Mammary epithelial cell (primary cell): ENCODE measurements at places on chromosomes 7 and 10.
A peak's percentile ranks its signal among the peaks of the same experiment; 100 is the strongest.

GRCh38 chr7:150311711-150312110 lies 11.4 kb upstream of the LRRC61 start:
- DNase-seq = no peak

- peak; percentile 61 for DNase-seq
These were observed at the start of gene FIGNL1 for GRCh38 chr7:50449881-50450589. Gene FIGNL1, minus strand, starts transcription at chr7:50450350. Its CDS starts 3,063 bp downstream, at chr7:50447287.

GRCh38 chr7:142722248-142722794 lies 27.0 kb upstream of the PRSS1 start:
- DNase-seq = no peak

DNA sequence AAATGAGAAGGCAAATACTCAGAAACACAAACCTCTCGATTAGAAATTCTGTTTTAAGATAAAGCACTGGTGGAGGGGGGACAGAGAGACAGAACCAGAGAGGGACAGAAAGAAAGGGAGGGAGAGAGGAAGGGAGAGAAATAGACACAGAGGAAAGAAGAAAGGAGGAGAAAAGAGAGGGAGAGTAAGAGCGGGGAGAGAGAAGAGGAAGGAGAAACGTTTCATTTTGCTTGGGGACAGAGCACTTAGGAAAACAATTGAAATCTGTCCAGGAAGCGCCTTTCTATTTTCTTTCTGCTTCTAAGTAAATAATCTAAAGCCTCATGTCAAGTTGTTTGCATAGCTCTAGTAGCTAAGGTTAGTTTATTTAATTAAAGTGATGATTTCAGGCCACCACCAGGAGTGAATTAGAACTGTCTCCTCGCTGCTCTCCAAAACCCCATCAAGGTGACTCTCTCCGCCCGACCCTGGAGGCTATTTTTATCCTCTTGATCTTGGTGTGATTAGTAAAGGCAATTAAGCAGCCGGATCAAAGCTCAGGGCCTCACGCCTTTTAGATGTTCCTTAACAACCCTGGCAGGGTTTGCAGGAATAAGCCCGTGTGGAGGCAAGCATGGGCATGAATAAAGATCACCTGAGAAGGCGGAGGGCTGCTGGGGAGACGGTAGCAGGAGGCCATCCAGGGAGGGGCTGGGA lies 73.4 kb upstream of the INSIG1 start:
- DNase-seq = peak; percentile 65

DNA sequence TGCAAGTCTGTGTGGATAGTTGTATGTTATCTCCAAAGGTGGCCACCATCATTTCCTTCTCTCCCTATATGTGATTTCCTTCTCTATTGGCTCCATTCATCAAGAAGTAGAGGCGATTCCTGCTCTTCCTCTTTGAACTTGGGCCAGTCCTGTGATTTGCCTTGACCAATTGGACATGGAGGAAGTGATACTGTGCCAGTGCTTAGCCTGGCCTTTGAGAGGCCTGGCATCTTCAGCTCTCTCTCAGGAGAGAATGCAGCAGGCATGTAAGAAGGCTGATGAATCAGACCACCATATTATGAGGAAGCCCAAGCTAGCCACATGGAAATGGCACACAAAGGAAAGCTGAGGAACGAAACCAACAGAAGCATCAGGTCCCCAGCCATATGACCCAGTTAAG lies 195.0 kb upstream of the SVIL start:
- DNase-seq = no peak

- no peak for DNase-seq
These were observed 75.0 kb downstream of the ELFN1 start for GRCh38 chr7:1745018-1745532.

DNA sequence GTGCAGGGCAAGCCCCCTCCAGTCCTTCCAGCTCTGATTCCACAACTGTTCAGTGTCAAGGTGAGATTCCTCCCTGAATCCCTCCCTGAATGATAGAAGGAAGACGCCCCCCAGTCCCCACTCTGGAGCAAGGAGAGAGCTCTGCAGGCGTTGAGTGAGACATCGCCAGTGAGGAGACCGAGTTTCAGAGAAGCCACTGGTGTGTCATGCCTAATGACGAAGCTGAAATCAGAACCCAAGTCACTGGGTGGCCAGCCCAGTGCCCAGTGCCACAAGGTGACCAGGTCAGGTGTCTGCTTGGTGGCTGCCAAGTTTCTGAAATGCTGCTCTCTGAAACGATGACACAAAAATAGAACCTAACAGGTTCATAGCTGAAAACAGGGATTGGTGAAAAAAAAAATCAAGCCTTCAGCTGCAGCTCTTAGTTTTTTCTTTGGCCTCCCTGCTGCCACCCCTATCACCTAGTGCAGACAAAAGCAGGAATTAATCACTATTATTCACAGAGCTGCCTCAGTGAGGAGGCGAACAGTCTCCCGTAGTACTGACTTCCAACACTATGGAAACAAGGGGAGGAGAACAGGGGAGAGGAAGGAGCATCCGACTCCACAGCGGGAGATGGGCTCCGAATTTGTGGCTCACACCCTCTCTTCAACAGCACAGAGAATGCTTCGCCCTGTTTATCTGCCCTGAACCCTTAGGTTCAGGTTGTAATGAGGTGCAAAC lies 153.5 kb downstream of the ARHGAP12 start:
- DNase-seq = no peak

- DNase-seq = peak; percentile 55
These were observed 55.8 kb upstream of the KIF5B start for GRCh38 chr10:32112055-32112454.

- no peak for DNase-seq
These were observed 94.6 kb upstream of the RNF32 start for GRCh38 chr7:156545979-156546378.

DNA sequence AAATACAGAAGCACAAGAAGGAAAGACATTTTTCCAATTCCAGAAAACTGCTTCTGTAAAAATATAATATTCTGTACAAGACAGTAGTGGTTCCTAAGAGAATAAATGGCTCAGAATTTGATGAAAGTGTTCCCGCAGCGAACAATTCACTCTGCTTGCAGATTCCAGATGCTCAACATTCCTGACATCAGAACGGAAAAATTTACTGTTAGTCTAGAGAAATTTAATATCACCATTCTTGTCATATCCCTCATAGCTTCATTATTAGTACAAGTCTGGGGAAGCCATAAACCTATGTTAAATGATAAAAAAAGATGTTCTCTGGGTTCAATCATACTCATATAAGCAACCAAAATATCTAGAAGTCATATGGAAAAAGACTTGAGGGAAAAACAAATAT lies 83.6 kb downstream of the MPP7 start:
- DNase-seq = no peak

DNA sequence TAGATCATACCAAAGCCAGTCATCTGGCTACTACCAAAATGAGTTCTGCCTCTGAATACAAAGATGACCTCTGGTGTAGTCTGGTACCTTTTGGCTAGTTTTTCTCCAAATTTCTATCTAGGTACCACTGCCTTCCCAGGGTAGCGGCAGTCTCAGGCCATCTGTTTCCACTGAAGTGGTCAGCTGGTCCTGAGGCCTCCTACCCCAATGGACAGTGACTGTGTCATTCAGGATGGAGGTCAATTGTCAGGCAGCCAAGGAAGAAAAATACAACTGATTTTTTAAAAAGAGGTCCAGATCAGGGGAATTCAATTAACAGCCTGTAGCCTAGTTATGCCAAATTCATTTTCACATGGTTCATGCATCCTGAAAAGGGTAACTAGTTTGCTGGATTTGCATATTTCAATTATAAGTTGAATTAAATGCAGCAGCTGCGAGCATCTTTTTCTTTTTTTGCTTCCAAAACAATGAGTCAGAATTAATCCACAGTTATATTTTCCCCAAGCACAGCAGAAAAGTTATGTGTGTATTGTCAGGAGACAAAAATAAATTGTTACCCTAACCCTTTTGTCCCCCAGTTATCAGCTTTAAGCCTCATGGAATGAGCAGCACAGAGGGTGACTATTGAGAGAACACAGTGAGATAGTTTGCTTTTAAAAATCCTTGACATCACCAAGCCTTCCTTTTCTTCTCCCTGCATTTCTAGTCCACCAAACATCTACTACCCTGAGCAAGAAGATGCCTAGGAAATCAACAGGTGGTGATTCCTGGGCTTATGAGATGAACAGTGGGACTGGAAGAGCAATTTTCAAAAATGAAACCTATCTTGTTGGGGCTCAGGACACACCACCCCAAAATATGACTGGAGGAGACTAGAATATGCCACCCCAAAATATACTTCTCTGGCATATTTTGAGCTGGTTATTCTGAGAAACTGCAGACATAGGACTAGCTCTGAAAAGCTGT lies 27.7 kb downstream of the BCCIP start:
- DNase-seq = no peak

- DNase-seq = no peak
These were observed 412.4 kb upstream of the MKI67 start for GRCh38 chr10:128538671-128539070.

DNA sequence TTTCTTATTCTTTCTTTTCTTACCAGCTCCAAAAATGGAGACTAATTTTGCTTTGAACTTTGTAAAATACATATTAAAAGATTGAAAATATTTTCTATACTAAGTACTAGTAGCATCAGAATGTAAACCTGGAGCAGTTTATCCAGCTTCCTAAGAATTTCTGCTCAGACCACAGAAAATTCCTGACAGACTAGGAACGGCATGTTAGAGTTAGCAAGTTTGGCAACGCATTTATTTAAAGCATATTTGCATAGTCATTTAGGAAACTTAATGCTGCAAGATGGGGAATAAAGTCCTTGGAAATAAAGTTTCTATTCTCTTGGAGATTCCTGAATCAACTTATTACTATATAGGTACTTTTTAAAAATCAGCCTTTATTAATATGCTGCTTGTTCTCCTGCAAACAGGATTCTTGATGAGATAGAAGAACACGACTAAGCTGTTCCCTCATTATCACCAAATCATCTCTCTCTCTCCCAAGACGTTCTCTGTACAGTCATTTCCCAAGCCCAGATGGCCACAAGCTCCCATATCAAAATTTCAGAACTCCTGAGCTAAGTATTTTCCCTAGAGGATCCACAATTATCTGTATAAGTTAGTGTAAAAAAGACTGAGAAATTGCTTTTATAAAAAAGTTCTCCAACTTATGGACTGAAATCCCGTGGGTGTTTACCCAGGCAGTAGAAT lies 305.8 kb upstream of the NEBL start:
- DNase-seq = no peak

DNA sequence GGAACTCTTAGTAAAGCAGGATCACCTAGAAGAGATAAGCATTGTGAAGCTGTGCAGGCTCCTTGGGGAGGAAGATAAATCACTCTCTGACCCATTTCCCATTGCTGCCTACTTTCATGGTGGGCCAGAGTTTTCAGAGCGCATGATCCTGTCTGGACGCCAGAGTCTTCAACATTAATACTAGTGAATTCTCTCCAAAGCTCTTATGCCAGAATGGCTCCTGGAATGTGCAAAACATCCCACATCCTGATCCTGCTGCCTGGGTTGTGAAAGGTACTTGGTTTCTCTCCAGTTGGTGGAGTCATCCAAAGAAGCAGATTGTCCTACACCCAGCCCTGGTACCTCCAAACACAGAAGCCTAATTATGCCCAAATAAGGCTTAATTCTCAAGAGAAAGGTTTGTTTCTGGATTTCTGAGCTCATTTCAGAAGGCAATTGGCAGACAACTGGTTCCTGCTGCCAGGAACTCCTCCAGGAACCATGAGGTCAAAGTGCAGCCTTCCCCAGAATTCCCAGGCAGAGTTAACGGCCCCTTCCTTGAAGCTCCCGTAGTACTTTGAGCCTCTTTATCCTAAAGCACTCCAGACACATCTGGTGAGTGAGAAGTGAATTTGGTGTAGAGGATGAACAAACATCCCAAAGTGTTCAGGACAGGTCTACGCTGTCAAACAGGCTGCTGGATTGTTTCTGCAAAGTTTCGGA lies 495.2 kb downstream of the PLXNA4 start:
- DNase-seq = no peak

- DNase-seq = no peak
These were observed 22.1 kb downstream of the CYP17A1 start for GRCh38 chr10:102814873-102815661.

- DNase-seq = no peak
These were observed 23.7 kb downstream of the GBF1 start for GRCh38 chr10:102269017-102269416.

DNA sequence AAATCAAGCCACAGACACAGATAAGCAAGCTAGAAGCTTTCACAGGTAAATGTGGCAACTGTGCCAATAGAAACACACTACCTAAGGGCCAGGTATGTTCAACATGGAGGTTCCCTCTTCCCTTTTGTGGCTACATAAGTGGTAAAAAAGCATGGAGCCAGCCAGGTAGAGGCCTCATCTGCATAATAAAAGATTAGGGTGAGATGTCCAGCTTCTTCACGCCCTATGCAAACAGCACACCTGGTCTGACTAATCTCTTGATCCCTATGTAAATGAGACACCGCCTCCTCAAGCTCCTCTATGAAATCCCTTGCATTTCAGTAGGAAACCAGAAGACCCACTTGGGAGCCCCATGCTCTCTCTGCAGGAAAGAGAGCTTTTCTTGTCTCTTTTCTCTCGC lies 282.2 kb downstream of the NEBL start:
- DNase-seq = no peak

GRCh38 chr10:1597370-1598146 lies 139.8 kb downstream of the ADARB2 start:
- no peak for DNase-seq

GRCh38 chr10:12854988-12855387 lies 146.5 kb downstream of the CCDC3 start:
- DNase-seq = no peak

DNA sequence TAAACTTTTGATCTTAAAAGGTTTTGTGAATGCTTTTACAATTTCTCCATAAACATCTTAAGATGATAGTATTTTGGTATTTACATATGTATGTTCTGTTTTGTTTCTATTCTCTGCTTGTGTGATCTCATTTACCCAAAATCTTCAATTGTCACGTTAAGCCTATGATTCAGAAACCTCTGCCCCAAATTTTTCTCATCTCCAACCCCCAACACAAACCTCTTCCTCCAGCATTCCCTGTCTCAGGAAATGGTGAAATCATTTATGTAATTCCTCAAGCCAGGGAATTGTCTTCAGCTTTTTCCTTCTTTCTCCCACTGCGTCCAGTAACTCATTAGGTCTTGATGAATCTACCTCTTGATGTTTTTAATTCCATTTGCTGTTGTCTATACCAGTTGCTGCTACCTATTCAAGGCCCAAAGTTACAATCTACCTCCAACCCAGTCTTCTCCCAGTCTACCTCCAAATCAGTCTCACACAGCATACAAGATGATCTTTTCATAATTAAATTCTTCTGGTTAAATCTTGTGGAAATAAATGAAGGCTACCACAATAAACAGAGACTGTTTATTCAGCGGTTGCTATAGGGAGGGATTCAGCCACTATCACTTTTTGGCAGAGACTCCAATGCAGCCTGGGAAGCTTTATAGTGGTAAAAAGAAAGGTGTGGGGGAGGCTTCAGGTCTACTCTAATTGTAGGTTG lies 5.8 kb downstream of the CFAP69 start:
- DNase-seq = no peak
